ENCODE measurements at places on chromosomes 13 and 19.

DNA sequence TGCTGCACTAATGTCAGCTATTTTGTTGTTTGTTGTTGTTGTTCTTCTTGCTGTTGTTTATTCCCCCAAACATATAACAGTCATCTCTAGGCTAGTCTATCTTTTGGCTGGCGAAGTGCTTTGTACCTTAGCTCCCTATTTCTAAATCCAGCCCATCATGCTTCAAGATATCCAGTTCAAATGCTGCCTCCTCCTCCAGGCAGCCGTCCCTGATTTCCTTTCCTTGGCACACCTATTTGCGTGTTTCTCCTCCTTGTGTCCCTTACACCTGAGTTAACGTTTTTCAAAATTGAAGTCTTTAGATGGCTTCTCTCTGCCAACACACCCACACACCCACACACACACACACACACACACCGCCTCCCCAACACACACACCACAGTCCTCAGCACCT, 25.5 kb downstream of the INSR start:
- no peak for DNase-seq

DNA sequence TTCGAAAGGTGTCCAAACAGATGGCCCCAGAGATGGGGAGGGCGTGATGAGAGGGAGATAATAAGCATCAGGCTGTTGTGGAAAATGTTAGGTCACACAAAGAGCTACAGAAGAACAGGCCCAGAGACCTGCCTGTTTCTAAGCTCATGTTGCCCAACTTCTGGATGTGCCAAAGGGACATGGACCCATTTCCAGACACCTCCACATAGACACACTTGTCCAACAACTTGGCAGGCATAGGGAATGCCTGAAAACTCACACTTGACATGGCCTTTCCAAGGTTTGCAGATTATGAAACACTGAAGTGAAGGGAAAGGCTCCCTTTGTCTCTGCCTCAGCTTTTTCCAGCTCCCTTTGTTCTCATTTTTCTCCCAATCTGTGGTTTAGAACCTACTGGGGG, 43.5 kb upstream of the CYP2B6 start:
- no peak for DNase-seq

DNA sequence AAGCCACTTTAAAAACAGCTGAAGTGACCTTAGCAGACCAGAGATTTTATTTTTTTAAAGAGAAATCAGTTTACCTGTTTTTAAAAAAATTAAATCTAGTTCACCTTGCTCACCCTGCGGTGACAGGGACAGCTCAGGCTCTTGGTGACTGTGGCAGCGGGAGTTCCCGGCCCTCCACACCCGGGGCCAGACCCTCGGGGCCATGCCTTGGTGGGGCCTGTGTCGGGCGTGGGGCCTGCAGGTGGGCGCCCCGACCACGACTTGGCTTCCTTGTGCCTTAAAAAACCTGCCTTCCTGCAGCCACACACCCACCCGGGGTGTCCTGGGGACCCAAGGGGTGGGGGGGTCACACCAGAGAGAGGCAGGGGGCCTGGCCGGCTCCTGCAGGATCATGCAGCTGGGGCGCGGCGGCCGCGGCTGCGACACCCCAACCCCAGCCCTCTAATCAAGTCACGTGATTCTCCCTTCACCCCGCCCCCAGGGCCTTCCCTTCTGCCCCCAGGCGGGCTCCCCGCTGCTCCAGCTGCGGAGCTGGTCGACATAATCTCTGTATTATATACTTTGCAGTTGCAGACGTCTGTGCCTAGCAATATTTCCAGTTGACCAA, 10.8 kb downstream of the PLPPR3 start:
- no peak for DNase-seq

DNA sequence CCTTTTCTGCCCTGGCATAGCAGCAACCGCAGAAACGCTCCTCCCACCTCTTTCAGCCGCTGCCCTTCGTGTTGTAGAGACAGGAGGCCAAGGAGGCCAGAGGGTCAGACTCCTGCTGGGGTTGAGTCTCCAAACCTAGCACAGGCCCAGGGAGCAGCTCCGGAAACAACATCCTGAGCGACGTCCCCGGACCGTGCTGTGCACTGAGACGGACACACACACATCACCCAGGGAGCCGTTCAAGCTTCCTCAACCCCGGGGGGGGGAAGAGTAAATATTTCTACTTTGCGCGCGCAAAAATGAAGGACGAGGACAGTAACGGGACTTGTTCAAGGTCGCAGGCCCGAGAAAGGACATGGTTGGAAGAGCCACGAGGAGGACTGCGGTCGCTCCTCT, 657 bp downstream of the ZNF550 start:
- DNase-seq: peak; percentile 15

All from CD4-positive, alpha-beta T cell treated with Interleukin-10 for 1 hour (primary cell).